Astrocyte (in vitro differentiated cells and primary cell): ENCODE measurements at places on chromosomes 6 and 20. TPM values are rescaled to one million over a fixed set of nuclear protein-coding genes. Genes with fewer than 3 reads are reported as not detected.

The JAG1 gene
- total RNA-seq, result 278 and 380 TPM in 2 replicates

The HLA-DRA gene
- total RNA-seq, result not detected in 2 replicates

The ZKSCAN8 gene
- 21.8 and 25.1 TPM in 2 replicates for total RNA-seq

DNA sequence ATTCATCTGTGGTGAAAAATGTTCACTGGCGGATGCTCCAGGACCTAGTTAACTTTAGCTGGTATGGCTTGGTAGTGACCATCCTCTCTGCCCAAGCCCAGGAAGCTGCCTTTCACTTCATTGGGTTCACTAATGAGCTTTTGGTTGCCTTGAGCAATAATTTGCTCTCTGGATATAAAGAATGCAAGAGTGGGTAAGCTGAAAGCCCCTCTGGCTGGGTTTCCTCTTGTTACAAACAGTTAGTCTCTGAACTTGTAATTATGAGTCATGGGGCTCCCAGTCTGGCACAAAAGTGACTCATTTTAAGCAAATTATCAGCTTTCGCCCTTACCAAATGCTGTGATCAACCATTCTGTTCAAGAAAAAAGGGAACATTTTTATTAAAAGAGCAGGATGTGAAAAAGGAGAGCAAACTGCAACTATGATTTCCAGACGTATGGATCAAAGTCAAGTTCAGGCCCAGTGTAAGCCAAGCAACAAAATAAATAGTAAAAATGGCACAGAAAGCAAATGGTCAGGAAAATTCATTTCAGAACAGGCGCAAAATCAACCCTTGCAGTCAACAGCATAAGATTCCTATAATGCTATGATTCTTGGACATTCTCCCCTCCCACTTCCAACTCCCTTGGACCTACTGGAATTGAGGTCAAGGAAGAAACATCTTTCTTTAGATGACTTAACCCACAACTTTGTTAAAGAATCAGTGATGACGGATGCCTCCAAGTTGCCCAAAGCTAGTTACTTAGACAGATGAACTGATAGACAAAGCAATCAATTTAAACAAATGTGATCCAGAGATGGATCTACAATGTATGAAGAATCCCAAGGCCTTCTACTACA is 130.0 kb upstream of the KCNK16 start:
- H3K4me3 ChIP-seq, result no peak overlapping the region
- no peak overlapping the region for H3K27ac ChIP-seq
- peak; percentile 81 for DNase-seq
- H3K27me3 ChIP-seq, result no peaks in the 10 kb centered on the region
- peaks cover 12% of the 10 kb centered on the region for H3K4me1 ChIP-seq
- H3K36me3 ChIP-seq, result no peaks in the 10 kb centered on the region

DNA sequence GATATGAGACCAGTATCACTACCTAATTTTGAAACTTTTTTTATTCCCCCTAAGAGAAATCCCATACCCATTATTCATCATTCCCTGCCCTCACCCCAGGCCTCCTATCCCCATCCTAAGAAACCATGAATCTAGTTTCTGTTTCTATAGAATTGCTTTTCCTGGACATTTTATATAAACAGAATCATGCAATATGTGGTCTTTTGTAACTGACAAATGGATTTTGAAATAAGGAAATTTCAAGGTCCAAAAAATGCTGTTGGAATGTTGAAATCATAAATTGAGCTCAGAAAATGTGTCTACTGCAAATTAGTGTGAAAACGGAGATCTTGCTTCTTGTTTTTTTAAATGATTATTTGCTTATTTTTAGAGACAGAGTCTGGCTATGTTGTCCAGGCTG is 25.1 kb downstream of the RNF217 start:
- H3K27me3 ChIP-seq, result no peaks in the 10 kb centered on the region
- H3K4me3 ChIP-seq, result no peak overlapping the region
- H3K4me1 ChIP-seq, result peaks cover 30% of the 10 kb centered on the region
- peaks cover under 1% of the 10 kb centered on the region for H3K36me3 ChIP-seq
- no peak overlapping the region for H3K27ac ChIP-seq

- no peak overlapping the region for H3K4me3 ChIP-seq
- no peaks in the 10 kb centered on the region for H3K27me3 ChIP-seq
- H3K36me3 ChIP-seq, result no peaks in the 10 kb centered on the region
- DNase-seq, result no peak
Observed at GRCh38 chr6:138291036-138291848, 73.0 kb upstream of the PBOV1 start.

GRCh38 chr6:68572525-68572924 is 62.6 kb upstream of the ADGRB3 start:
- no peaks in the 10 kb centered on the region for H3K27me3 ChIP-seq
- H3K4me3 ChIP-seq, result no peak overlapping the region
- no peak for DNase-seq
